Urinary bladder (tissue), 4 donors: ENCODE measurements at places on chromosomes 11 and 22.

DNA sequence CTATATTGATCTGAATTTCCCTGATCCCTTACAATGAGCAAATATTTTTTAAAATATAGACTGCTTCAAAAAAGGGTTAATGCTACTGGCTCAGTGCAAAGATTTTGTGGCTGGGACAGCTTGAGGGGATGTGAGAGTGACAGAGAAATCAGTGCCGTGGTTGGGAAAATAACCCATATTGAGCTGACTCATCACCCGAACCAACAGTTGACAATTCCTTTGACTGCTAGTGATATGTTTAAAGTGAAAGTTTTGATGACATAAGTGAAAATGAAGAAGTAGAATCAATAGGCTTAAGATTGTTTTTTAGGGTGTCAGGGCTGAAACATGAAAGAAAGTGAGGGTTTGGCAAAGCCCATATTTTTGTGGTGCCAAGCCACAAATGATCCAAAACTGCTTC is 257.1 kb upstream of the TENM4 start:
- no peak for DNase-seq

DNA sequence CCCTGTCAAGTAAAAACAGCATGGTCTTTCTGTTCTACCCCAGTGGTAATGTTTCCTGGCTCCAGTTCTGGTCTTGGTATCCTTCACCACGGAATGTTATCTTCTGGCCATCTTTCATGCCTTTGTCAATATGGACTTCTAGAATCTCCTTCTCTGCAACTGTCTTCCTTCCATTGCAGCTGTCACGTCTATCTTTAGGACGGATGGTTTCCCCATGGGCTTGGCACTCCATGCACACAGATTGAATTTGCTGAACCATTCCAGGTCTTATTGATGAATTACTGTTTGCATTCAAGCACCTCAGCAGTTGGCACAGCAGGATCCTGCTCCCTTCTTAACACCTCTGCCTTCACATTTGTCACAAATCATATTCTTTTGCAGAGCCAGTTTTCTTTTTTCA is 44.9 kb upstream of the SLC25A18 start:
- DNase-seq = no peak

- no peak for DNase-seq
Measured at GRCh38 chr22:49934160-49934890, 15.9 kb downstream of the CRELD2 start.

GRCh38 chr22:20437613-20438426 is at the start of gene SCARF2:
TSS of gene SCARF2 (minus strand) at chr22:20437825. CDS start at chr22:20437754, 71 bp downstream.
- no peak for DNase-seq

- no peak for DNase-seq
Measured at GRCh38 chr22:24578355-24579257, 14.3 kb downstream of the LRRC75B start.
